Activated CD4-positive, alpha-beta T cell treated with anti-CD3 and anti-CD28 coated beads, Interleukin-2, amount 50 U/mL, for 24 hours (primary cell): ENCODE measurements at places on chromosomes 7 and 10.

GRCh38 chr7:85711894-85712293 lies 525.0 kb upstream of the SEMA3D start:
- no peak for DNase-seq

- DNase-seq: no peak
Measured at GRCh38 chr10:43930777-43931176, 282.1 kb upstream of the ZNF32 start.

DNA sequence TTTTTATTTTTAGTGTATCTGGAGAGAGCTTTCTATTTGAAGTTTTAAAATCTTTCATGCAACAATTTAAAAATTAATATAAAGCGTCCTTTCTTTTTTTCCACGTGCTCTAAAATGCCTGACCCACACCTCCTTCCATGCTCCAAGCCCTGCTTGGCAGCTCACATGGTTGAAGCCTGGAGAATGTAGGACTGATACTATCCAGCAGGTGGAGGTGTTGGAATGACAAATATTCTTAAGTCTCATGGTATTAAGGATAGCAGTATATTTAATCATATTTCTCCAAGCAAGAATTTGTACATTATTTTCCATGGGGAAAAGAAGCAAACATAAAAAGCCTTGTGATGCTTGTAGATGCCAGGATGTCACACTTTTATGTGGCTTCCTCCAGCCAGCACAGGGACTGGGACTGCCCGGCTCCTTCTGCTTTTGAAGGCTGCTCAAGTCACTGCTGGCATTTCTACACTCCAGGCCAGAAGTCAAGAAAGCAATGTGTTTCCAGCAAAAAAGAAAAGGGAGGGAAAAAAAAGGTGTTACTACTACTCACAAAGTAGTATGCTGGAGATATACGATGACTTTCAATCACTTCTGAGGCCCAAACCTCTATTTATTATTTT lies 49.7 kb downstream of the BZW2 start:
- no peak for DNase-seq

DNA sequence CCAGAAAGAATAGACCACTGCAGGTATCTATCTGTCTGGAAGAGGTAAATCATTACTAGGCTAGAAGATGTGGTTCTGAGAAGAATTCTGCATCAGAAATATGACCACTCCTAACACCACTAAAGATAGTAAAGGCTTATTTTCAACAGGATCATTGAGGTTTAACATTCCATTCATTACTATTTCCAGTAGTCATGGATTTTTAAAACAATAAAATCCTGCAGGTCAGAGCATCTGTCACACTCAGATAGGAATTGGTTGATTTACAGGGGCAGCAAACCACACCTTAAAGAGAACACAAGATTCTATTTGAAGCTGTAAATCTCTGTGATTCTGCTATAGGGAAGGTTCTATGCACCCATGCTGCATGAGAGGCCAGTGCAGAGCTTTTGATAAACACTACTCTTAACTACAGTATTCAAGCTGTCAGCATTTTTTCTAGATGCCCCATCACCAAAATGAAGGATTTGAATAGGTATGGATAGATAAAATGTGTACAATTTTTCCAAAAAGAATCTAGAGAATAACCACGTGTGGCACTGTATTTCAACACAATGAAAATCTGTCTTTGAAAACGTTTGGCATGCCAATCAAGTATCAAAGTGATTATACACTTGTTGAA lies 14.6 kb downstream of the LRRC17 start:
- no peak for DNase-seq
